GM03348 (cell line): ENCODE measurements at places on chromosomes 3 and 15.

- peak; percentile 61 for DNase-seq
Measured at GRCh38 chr15:31034152-31034551, 42.7 kb upstream of the MTMR10 start.

DNA sequence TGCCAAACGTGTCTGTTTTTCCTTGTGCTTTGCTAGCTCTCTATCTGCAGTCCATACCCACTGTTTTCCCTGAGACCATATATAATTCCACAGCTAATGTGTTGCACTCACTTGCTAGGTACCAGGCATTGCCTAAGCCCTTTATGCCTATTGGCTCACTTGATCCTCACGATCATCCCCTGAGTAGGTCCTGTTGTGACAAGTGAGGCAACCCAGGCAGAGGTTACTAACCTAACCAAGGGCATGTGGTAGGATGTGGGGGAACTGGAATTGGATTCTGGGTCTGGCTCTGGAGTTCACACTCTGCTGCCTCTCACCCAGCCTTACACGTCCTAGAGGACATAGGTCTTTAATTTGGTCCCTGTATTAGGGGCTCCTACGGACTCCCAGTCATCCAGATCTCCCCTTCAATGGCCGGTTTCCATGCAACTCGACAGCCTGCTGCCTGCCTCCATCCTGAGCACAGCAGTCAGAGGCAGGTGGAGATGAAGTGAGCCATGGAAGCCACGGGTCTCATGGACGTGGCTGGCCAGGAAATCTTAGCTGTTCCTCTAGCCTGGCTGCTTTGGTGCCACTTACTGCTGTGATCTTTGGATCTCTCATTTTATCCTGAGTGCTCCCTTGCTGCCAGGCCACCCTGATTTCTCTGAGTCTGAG lies 38.9 kb upstream of the MYZAP start:
- DNase-seq = no peak

GRCh38 chr3:142784228-142784627 lies 60.4 kb downstream of the TRPC1 start:
- no peak for DNase-seq

GRCh38 chr3:44175070-44175469 lies 66.6 kb upstream of the TOPAZ1 start:
- no peak for DNase-seq

DNA sequence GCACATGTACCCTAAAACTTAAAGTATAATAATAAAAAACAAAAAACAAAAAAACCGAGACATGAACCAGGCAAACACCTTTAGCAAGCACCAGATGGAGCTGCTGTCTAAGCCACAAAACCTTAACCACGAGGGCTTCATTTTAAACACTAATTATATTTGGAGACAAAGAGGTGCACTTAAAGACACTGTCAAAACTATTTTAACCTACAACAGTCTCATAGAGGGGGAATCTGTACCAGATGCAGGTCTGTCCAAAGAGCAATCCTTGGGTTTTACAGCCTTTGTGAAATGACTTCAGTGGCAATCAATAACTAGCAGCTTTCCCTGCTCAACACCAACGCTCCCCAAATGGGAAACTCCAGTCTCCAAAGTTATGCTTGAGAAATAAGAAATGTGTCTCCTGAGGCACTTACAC lies 115.7 kb upstream of the TSPAN3 start:
- DNase-seq = peak; percentile 26

- DNase-seq = no peak
Measured at GRCh38 chr3:127200086-127200691, 7.3 kb downstream of the PRR23E start.
